Peyer's patch (tissue), 4 donors: ENCODE measurements at places on chromosomes 5 and 9. TPM values are rescaled to one million over a fixed set of nuclear protein-coding genes. Genes with fewer than 3 reads are reported as not detected.

- DNase-seq, result no peak
Observed at GRCh38 chr9:34578241-34579103, 11.1 kb downstream of the CNTFR start.

Gene PCDHAC1
- total RNA-seq, result not detected

GRCh38 chr5:1806974-1807373 is 5.8 kb downstream of the NDUFS6 start:
- no peak for DNase-seq

DNA sequence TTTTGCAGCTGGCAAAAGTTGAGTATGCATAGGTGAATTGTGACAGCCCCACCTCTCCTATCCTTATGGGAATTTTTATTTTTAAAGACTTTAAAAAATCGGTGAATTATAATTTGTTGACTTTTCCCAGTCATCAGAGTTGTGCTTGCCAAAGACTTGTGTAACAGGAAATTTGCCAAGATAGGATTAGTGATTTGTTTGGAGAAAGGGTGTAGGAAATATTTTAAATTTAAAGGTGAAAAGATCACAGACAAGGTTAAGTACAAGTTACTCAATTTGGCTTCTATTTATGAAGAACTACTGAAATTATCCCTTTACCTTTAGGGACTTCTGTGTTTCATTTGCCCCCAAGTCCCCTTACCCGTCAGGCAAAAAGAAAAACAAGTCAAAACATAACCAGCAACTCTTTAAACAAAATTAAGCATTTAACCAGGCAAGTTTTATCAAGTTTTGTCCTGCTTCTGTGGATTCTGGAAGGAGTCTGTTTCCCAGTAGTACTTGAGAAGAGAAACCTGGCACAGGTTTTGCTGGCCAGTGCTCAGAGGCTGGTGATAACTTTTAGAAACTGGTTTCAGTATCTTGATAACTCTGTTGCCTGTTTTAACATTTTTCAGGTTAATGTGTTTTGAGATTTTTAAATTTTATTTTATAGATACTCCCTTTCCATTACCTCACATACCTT is 285.4 kb downstream of the MAST4 start:
- DNase-seq, result no peak

DNA sequence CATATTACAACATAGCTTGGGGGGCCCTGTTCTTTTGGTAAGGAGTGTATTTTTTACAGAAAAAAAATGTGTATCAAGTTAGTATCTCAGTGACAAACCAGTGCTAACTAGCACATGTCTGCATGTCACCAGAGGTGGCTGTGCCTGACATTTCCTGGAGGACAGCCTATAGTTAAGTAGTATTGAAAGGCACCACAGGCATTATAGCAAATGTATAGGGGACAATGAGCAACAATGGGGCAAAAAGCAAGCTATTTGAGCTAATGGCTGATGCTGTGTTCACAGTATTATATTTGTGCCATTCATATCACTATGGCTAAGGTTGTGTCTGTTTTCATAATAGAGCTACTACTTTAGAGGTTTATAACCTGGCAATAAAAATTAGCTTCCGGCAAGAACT is 1644.0 kb downstream of the MAT2B start:
- DNase-seq, result no peak

DNA sequence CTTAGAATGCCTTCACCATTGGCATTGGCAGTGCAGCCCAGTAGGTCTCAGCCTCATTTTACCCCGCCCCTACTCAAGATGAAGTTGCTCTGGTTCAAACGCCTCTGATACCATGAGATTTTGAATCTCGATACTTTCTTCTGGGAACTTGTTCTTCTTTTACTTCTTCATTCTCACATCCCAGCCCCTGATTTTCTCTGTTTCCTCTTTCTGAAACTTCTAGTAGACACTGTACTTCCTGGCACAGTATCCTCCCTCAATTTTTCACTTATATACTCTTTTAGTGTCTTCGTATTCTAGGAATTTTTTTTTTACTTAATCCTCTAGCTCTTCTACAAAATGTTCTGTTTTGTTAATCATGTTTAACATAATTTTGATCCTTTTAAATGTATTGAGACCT is 13.1 kb upstream of the ZNF79 start:
- no peak for DNase-seq

DNA sequence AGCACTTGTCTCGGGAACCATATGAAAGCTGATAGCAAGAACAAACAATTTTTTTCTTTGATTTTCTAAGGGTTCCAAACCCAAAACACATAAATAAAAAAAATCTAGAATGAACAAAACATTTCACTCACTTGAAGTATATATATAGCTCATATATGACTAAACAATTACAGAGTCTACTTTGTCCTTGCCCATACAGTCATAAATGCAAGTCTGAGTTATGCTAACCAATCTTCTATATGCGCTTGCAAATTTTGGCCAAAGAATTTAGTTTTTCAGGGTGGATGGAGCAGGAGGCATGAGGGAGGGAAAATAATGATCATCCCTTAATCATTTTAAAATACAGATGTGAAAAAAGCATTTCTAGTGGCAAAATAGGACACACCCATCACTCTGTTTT is 370.1 kb downstream of the BNC2 start:
- no peak for DNase-seq

DNA sequence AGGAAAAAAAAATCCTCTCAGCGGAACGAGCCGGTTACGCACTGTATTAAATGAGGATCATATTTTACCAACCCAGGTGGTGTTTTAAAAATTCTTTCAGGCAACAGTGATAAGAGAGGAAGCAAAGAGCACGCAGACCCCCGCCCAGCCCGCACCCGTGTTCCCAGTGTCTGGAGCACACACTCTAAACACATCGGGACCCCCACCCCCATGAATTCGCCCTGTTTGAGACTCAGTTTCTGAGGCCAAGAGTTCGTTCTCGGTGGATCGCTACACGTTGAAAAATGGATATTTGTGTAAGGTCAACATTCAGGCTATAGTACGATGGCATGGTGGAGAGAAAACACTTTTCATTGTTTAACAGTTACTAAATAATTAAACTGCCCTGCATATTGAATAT is 196.3 kb downstream of the MEF2C start:
- DNase-seq, result no peak

DNA sequence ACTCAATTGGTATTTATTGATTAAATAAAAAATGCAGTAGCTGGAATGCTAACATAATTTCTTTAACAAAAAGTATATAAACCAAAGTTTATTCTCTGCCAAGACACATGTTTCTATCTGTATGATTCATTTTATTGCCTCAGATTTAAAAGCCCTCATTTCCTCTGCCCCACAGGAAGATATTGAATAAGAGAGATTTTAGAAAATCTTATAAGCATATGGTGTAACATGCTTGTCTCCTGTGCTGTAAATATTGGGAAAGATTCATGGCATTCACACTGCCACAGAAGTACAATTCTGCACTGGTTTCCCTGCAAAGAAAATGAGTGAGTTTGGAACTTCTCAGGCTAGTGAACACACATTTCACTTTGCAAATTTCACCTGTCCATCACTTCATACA is 134.9 kb upstream of the FBXL7 start:
- no peak for DNase-seq

GRCh38 chr5:132828846-132829494 is 1.5 kb downstream of the SHROOM1 start:
- no peak for DNase-seq

DNA sequence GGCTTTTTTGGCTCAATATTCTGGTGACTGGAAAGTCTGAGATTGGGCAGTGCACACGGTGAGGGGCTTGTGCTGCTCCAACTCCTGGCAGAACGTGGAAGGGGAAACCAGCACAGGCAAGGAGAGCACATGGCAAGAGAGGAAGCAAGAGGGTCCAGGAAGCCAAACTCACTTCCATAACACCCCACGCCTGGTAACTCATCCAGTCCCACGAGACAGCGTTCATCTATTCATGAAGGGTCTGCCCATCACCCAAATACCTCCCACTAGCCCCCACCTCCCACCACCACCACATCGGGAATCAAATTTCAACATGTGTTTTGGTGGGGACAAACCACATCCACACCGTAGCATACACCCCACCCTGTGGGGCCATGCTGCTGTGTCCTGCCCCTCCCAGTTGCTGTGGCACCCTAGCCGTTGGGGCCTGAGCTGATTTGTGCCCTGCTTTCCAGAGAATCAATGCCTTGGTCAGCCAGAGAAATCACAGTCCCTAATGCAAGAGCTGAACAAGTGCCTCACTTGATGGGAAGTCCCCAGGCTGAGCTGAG is 27.3 kb downstream of the PROP1 start:
- DNase-seq, result no peak

GRCh38 chr9:78407636-78408312 is 110.8 kb downstream of the PSAT1 start:
- DNase-seq, result no peak

Gene RALGPS1
- 158 TPM for total RNA-seq

- DNase-seq, result no peak
Observed at GRCh38 chr5:147981074-147981473, 74.7 kb upstream of the C5orf46 start.

Gene PCDHGA11
- total RNA-seq, result 1.1 TPM

DNA sequence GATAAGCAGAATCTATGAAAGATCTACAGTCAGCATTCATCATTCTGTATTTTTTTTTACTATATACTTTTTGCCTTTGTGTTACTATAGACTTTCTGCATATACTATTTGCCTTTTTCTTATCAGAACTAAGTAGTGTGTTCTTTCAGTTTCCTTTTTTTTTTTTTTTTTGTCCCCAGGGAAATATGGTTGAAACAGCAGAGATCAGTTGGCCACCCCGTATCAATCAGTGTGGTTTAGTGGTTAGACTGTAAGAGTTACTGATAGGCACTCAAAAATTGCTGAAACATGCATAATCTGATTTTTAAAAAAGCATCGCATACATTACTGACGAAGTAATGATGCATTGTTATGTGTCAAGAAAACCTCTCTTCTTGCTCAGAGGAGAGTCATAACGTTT is 990.8 kb upstream of the EDIL3 start:
- DNase-seq, result no peak

- DNase-seq, result no peak
Observed at GRCh38 chr5:112413611-112414010, 5.5 kb downstream of the EPB41L4A start.

GRCh38 chr5:82777106-82777505 is 300.1 kb downstream of the TMEM167A start:
- DNase-seq, result no peak

DNA sequence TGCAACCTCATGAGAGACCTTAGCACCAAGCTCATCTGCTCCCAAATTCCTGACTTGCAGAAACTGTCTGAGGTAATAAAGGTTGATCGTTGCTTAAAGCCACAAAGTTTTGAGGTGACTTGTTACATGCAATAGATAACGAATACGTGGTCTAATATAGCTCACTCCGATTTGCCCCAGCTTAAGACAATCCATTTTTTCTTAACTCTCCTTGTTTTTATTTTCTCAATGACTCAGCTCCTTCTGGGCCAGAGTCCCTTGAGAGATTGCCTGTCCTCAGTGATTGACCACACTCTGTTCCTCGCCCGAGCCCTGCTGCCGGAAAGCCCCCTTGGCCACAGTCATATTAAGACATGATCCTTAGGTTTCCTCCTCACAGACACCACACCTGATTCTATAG is 63.7 kb upstream of the FANCC start:
- DNase-seq, result no peak
